ENCODE measurements at places on chromosomes 16 and 17.
A peak's percentile ranks its signal among the peaks of the same experiment; 100 is the strongest.

DNA sequence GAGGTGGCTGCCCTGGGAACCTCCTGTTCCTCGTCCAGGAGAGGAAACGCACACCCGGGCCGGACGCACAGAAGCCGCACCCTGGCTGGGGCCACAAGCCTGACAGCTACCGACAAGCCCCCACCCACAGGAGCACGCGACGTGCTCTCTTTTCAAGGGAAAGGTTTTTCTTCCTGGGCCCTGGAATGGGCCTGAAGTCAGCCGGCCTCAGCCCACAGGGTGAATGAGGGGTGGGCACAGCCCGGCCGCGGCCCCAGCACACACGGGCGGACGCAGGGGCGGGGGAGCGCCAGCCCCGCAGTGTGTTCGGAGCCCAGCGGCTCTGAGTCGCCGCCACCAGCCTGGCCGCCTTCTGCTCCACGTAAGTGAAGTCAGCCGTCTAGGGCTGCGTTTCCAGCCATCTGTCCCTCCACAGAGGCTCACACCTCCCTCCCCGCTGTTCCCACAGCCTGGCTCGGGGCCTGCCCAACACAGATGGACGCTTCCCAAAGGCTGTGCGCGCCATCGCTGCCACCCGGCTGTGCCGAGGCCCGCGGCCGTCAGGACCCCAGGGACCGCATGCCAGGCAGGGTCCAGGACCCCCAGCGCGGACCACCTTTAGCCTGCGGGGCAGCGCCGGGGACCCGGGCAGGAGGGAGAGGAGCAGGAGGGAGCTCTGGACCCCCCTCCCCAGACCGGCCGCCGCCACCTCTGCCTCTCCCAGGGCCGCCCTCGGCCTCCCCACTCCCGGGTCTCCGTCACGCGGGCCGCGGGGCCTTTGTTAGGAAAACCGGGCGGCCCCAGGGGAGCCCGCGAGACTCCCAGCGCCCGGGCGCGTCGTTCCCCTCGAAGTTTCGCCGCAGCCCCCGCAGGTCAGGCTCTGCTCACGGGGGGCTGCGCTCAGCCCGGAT is 36.8 kb downstream of the CBFA2T3 start:
- DNase-seq = no peak

- no peak for DNase-seq
These were observed 88.8 kb downstream of the IRF8 start for GRCh38 chr16:85987750-85988078.

GRCh38 chr17:62714016-62714777 is 86.7 kb downstream of the MRC2 start:
- DNase-seq = no peak

- DNase-seq = no peak
These were observed at the start of gene AOC2 for GRCh38 chr17:42844271-42844670. Gene AOC2, plus strand, starts transcription at chr17:42844580. Its CDS starts 47 bp downstream, at chr17:42844627.

DNA sequence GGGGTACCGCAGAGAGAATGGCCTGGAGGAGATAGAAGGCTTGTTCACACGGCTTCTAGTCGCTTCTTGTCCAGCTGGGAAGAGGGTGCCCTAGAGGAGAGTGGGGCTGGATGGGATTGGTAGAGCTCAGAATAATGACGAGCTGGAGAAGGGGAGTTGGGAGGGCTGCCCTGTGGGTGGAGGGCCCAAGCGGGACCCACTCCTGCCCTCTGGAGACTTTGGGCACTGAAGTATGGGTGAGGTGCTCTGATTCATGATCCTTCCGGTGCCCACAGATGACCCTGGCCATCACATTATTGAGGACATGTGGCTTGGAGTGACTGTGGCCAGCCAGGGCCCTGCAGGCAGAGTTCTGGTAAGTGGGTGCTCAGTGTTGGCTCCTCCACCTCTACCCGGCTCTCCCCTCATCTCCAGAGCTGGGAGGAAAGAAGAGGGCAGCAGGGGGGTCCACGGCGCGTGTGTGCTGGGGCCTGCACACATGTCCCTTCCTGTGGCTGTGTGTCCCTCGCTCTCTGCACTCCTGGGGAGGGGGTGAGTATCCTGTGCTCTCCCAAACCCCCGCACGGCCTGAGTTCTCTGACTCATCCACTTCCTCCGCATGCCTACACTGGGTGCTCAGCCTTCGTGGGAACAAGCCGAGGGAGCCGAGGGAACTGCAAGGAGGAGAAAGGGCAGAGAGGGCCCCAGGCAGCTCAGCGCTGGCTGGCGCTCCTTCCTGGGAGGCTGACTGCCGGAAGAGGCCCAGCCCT is 8.5 kb downstream of the ITGA3 start:
- DNase-seq = no peak

DNA sequence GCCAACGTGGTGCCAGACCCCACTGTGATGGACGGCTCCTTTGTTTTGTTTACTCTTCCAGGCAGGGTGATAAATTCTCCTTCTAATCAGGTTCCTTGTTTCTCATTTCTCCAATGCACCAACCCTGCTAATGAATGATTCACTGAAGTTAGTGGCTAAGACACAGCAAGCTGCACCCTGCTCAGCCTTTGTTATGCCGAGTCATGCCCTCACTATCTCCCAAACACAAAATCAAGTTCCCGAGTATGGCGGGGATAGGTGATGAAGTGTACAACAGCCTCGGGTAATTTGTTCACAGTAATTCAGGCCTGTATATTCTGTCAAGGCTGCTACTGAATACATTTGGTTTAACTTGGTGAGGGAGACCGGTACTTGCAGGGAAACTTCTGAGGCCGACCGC is 83.8 kb upstream of the HS3ST4 start:
- no peak for DNase-seq

- no peak for DNase-seq
These were observed 30.1 kb downstream of the CD300LF start for GRCh38 chr17:74682471-74683190.

GRCh38 chr16:12255473-12255872 is 278.9 kb downstream of the SNX29 start:
- DNase-seq = no peak

DNA sequence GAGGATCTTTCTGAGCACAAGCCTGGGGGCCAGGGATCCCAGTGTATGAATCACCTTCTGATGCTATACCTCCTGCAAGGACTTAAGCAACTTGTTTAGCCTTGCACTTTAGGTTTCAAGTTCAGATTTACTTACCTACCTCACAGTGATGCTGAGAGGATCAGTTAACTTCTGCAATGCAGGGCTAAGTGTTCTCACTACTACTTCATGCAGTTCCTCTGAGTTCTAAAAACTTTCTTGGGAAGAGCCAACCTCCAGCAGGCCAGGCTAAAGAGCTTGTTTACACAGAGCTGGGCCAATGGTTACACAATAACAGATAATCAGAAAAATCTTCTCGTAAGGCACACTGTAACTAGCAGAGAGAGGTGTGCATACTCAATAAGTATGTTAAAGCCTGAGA is 13.0 kb downstream of the VEZF1 start:
- no peak for DNase-seq

DNA sequence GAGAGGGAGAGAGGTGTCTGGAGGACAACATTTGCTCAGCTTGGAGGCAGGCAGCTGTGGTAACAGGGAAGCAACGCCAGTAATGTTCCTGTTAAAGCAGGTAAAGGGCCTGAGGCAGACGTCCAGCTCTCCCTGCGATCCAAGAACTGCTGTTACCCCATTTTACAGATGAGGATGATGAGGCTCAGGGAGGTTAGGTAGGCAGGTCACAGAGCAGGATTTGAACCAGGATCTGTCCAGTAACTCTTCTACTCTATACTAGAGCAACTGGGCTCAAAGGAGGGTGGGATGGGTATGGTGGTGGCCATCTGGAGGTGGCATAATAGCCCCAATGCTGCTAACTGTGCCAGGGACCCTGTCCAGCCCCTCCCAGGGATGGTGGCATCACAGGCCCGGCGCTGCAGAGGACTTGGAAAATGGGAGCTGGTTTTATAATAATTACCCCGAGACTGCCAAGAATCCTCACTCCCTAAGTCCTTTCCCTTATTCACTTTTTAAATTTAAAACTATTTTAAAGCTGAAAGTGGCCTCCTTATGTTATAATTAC is 12.0 kb downstream of the CA7 start:
- DNase-seq = no peak

DNA sequence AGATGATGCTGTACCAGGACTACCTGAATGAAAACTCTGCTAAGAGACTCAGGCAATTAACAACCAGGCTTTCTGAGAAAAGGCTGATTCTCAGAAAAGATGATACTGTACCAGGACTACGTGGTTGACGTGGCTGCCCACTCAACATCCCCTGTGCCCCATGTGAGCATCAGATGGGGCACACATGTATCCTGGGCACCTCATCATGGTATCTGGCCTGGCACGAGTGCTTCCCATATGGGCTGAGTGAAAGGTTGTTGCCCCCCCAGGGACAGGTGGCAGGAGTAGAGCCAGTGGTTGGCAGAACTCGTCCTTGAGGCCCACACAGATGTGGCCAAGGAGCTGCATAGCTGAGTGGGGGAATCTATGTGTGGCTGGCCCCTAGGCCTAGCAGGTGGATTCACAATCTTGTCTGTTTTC is 3.5 kb upstream of the CES4A start:
- DNase-seq = no peak

GRCh38 chr17:14790521-14790920 is 474.6 kb downstream of the PMP22 start:
- no peak for DNase-seq

DNA sequence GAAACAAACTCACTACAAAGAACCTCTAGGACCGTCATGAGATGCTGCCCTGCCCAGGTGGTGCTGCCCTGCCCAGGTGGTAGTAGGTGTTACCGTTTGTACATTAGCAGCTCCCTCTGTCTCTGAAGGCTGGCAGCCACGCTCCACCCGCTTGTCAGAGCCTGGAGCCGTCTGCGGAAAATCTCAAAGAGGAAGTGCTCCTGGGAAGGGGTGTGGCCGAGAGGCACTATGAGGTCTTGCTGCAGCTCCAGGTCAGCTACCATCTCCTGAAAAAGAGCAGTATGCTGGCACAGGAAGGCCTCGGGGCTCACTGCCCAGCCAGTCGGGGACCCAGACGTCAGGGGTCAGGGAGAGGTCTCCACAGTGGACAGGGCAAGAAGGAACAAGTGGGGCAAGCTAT is 28.3 kb downstream of the ZNF276 start:
- no peak for DNase-seq

DNA sequence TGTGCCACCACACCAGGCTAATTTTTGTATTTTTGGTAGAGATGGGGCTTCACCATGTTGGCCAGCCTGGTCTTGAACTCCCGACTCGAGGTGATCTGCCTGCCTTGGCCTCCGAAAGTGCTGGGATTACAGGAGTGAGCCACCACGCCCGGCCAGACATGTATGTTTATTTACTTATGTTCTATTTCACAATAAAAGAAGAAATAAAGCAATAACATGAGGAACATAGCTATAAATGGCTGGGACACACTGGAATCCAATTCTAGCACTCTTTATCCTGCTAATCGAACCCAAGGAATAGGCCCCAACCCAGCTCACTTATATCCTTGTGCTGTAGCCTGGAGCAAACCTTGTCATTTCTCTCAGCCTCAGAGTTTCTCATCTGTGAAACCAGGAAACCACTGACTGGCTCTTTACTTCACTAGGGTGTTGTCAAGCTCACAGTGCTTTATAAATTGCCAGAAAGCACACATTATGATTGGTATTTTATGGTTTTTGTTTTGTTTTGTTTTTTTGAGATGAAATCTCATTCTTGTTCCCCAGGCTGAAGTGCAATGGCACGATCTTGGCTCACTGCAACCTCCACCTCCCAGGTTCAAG is 4.3 kb upstream of the ODAD4 start:
- no peak for DNase-seq

- DNase-seq = no peak
These were observed 49.4 kb downstream of the TNFRSF13B start for GRCh38 chr17:16922386-16923096.

DNA sequence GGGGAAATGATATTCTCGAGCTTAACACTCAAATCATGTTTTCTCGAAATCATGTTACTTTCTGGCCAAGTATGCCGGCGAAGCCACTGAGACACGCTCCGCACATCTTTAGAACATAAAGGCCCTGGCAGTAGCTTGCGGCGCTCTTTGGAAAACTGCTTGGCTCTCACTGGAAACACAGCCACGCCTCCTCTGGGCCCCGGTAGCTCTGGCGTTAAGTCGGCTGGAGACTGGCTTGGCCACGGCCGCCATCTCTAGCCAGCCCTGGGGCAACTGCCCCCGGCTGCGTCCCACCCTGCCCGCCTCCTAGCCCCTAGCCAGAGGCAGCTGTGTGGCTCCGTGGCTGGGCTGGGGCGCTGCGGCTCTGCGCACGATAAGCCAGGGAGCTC is 9.2 kb upstream of the BAIAP2 start:
- peak; percentile 66 for DNase-seq

GRCh38 chr17:65853816-65854215 is 292.4 kb upstream of the AXIN2 start:
- DNase-seq = no peak

- no peak for DNase-seq
These were observed 1.6 kb downstream of the C1QL1 start for GRCh38 chr17:44966348-44967025.

- no peak for DNase-seq
These were observed 2.4 kb downstream of the SLC5A10 start for GRCh38 chr17:18954321-18954720.

GRCh38 chr17:80961541-80962330 is 29.9 kb upstream of the CHMP6 start:
- no peak for DNase-seq

DNA sequence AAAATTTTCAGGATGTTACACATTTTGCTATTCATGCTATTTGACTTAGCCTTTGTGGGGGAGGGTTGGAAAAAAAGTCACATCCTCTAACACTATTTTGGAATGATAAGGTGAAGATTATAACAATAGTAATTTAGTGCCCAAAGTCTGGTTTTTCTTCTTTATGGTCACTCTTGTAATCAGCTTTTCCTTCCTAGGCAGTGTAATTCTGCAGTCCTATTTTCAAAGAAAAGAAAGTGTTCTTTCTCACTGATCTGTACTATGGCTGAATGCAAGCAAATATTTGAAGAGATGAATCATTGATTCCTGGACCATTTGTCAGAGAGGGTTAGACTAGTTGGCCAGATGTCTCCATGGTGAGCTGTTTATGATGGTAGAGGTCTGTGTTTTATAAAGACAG is 8.4 kb downstream of the RSPRY1 start:
- peak; percentile 27 for DNase-seq

GRCh38 chr16:52618753-52619497 is 72.0 kb upstream of the TOX3 start:
- no peak for DNase-seq

DNA sequence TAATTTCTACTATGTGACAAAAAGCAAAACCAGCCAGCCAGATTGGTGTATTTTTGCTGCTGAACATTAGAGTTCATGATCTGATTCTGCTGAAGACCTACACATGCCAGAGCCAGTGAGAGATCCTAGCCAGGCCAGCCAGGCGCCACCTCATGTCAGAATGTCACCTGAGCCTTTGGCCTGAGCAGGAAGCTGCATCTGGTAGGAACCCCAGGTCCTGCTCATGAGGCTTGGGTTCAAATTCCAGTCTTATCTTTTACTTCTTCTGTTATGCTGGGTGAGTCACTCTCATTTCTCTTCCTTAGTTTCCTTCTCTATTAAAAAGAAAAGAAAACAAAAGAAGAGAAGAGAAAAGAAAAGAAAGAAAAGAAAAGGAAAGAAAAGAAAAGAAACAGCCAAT is 585.1 kb upstream of the CDH5 start:
- no peak for DNase-seq

GRCh38 chr16:57656342-57656955 is 11.7 kb upstream of the ADGRG3 start:
- DNase-seq = no peak

- DNase-seq = no peak
These were observed 100.2 kb downstream of the MRM1 start for GRCh38 chr17:36701429-36702099.
